Right renal cortex interstitium (tissue), 3 donors: ENCODE measurements at places on chromosomes 12 and 14.

DNA sequence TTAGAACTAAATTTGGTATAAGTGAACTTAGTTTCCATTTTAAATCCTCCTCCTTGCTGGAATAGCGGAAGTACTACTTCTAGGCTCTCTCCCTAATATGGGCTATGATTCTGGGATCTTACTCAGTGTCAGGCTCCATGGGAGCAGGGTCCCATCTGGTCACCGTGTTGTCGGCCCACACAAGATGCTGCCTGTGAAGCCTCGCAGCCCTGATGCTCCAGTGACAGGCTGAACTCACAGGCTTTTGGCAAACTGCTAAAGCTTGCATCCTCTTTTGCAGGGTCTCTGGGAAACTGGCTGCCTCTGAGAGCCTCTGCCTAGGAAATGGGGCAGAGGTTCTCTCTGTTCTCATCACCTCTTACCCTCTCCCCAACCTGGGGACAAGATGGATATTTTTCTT lies 88.4 kb downstream of the RPAP3 start:
- no peak for DNase-seq

DNA sequence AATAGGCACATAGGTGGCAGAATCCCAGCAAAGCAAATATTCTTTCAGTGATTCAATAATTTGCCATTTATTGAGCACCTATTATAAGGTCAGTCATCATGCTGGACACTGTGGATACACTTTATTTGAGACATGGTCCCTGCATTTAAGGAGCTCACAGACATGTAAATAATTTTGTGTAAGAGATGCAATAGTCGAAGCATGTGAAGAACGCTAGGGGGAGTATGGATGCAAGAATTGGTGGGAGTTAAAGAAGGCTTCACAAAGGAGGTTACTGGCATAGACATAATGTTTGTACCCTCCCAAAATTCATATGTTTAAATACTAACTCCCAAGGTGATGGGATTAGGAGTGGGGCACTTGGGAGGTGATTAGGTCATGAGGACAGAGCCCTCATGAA lies 260.6 kb upstream of the GARIN6 start:
- no peak for DNase-seq

- DNase-seq = no peak
Observed at GRCh38 chr12:127588249-127588648, 678.7 kb upstream of the TMEM132C start.

- no peak for DNase-seq
Observed at GRCh38 chr14:82052778-82053177, 519.1 kb upstream of the SEL1L start.

DNA sequence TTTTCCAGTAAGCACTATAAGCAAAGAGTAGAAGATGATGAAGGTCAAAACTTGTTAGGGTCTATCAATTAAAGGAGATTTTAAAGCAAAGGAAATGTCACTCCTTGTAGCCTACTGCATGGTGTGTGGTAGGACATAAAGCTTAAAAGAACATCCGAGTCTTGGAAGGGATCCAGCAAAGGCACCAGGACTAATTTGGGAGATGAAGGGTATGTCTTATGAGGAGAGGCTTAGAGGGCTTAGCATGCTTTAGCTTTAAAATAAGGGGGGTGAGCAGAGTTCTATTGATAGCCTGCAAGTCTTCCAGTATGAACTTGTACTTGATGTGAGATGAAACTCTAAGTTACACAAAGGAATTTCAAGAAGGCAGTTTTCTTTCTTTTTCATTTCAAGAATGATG lies 11.8 kb upstream of the MYBPC1 start:
- no peak for DNase-seq

GRCh38 chr14:48936849-48937248 lies 649.3 kb downstream of the RPS29 start:
- DNase-seq = no peak

GRCh38 chr14:68168460-68169109 lies 349.0 kb downstream of the RAD51B start:
- DNase-seq = no peak

DNA sequence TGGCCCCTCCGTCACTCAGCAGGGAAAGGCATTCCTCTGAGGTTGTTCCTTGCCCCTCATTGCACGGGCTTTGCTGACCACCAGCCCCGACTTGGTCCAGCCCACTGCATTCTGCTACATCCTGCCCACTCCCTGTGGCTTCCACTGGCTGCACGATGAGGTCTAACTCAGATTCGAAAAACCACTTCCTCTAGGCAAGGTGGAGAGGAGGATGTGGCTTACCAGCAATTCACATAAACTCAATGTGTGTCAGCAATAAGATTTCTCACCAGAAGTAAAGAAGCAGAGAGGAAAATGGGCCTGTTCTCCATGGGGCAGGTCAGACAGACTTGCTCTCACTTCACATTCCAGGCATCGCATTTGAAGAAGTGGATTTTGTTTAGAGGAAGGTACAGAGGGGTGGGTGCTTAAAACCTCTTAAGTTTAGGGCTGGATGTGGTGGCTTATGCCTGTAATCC lies 14.7 kb downstream of the GPR68 start:
- DNase-seq = no peak

DNA sequence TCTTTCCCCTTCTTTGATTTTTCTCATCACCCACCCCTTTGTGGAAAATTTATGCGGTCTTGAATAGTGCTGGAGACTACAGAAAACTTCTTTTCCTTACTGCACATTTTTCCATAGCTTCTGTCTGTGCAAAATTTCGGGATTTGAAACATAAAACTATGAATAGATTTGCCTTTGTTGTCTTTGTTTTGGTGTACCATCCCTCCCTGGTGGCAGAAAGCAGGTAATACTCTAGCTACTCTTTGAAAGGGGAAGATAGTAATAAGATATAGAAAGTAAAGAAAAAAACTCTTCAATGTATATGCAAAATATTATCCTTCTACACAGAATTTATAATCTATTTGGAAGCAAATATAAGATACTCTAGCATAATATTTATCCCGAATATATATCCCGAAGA lies 79.1 kb upstream of the LMO3 start:
- no peak for DNase-seq

DNA sequence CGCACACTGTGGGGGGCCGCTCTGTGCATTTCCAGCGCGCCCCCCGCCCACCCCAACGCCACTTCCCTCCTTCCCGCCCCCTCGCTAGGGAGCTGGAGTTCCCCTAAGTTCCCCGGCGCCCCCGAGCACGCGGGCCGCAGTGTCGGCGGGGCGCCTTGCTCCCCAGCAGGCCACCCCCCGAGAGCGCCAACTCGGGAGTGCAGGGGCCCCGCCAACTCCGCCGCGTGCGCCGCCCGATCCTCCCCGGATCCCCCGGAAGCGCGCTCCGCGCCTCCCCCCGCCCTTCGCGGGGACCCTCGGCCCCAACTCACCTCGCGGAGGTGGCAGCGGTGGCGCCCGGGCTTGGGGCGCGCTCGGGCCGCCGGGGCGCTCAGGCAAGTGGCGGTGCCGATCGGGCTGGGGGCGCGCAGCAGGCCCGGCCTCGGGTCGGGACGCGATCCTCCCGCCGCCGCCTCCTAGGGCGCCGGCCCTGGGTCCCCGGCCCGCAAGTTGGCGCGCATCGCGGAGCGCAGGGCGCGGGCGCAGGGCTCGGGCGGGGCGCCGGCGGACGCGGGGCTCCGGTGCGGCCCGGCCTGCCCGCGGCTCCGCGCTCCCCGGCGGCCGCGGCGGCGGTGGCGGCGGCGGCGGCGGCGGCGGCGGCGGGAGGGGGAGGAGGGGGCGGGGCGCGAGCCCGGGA lies at the start of gene NCOR2:
NCOR2 (minus strand) TSS at position 616 of the 676 bp plus-strand sequence. CDS start 72,361 bp downstream, outside the sequence.
- no peak for DNase-seq

GRCh38 chr12:69352904-69353303 lies 4.7 kb downstream of the LYZ start:
- DNase-seq = no peak

DNA sequence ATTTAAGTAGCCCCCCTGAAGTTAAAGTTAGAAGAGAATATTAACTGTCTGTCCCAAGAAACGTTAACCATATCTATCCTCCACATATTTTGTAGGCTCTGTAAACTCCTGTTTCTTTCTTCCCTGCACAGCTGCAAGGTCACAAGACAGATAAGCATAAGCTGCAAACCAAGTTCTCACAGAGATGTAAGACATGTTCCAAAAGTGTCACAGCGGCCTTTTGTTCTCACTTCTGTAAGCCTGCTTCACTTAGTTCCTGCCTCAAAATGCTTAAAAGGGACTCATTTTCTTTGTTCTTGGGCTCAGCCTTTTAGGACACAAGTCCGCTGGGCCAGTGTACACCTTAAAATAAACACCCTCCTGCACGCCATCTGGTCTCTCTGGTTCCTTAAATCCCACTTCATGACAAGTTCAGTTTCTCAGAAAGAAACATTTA lies 3.2 kb downstream of the RNASE1 start:
- no peak for DNase-seq

GRCh38 chr12:72033991-72034390 lies 95.3 kb downstream of the TPH2 start:
- DNase-seq = no peak

DNA sequence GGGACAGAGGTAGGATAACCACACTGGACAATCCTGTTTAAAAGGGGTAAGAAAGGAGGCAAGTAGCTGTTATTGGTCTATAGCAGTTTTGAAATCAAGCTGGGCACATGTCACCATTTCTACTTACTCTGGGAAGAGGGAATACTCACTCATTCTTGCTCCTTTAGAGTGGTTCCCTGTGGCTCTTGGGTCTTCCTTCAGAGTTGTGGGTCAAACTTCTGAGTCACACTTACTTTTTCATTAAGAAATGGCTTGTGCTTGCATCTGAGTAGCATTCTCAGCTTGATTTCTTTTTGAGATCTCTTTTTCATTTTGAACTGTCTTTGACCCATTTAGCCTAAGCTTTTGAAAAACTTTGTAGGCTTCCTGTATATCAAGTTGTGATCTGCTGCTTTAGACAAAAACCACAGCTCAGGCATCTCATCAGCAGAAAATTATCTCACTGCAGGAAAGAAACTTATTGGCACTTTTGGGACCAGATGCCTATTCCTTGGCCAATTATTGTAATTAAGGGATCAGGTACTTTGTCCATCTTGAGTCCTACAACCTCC lies 122.2 kb downstream of the AEBP2 start:
- no peak for DNase-seq

- DNase-seq = no peak
Observed at GRCh38 chr12:127286281-127286680, 980.7 kb upstream of the TMEM132C start.

GRCh38 chr14:67666750-67667449 lies 7.5 kb downstream of the VTI1B start:
- no peak for DNase-seq

- no peak for DNase-seq
Observed at GRCh38 chr12:108387771-108388170, 48.7 kb upstream of the CMKLR1 start.

DNA sequence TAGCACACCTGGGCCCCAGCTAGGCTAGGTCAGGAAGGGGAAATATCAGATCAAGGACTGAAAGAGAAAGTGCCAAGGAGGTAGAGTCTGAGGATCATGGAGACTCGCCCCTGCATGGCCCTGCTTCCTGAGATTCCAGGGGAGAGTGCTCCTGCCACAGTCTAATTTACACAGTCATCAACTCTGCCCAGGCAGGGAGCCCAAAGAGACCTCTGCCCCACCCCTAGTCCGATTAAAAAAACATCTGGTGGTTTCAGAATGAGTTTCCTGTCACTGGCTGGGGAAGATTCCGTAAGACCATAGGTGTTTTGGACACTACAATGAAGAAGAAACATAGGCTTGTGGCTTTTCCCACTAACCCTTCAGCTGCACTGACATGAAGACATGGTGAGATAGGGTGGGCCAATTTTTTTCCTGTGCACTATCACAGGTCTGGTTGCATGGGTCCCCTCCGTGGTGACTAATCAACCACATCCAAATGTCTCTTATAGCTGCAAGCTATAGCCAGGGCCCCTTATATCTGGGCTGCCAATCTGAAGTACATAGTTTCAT lies 31.5 kb upstream of the GZMB start:
- no peak for DNase-seq

DNA sequence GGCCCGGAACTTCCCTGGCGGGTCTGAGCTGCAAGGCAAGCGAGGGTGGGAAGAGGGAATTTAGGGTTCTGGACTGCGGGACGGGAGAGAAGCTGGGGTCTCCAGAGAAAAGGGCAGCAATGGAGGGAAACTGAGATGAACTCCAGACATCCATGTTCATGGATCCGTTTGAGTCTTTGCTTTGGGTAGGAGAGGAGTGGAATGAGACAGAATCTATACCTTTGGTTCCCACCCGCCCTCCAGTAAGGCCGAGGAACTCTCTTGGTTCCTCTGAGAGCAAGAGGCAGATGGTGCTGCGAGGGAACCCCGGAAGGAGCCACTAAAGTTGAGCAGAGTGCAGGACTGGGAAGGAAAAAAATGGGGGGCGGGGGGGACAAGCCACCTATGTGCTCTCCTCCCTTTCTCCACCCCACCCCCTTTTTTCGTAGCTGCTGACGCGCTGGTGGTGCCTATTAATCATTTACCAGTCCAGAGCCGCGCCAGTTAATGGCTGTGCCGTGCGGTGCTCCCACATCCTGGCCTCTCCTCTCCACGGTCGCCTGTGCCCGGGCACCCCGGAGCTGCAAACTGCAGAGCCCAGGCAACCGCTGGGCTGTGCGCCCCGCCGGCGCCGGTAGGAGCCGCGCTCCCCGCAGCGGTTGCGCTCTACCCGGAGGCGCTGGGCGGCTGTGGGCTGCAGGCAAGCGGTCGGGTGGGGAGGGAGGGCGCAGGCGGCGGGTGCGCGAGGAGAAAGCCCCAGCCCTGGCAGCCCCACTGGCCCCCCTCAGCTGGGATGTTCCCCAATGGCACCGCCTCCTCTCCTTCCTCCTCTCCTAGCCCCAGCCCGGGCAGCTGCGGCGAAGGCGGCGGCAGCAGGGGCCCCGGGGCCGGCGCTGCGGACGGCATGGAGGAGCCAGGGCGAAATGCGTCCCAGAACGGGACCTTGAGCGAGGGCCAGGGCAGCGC lies 1.2 kb downstream of the SSTR1 start:
- no peak for DNase-seq

DNA sequence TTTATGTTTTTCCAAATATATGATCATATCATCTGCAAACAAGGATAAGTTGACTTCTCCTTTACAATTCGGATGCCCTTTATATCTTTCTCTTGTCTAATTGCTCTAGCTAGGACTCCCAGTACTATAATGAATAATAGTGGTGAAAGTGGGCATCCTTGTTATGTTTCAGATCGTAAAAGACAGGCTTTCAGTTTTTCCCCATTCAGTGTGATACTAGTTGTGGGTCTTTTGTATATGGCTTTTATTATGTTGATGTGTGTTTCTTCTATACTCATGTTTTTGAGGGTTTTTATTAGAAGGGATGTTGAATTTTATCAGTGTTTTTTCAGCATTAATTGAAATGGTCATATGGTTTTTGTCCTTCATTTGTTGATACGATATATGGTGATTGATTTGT lies 97.3 kb downstream of the FUT8 start:
- no peak for DNase-seq

DNA sequence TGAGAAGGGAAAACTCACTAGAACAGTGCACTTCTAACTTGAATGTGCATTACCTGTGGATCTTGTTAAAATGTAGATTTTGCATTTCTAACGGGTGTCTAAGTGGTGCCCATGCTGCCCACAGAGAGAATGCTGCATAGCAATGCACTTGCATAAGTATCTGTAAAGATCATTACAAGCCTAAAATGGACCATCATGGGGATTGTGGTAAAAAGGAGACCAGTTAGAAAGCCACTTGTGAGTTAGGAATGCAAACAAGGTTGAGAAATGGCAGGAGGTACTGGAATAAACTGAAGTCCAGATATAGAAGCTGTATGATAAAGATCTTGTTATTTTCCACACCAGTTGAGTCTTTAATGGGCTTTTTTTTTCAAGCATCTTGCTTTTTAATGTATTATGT lies 18.8 kb downstream of the AVPR1A start:
- DNase-seq = no peak

- no peak for DNase-seq
Observed at GRCh38 chr14:53615252-53615651, 341.4 kb downstream of the BMP4 start.

GRCh38 chr12:15682826-15683225 lies 106.4 kb downstream of the EPS8 start:
- DNase-seq = no peak
